Transverse colon (tissue), 4 donors: ENCODE measurements at places on chromosomes 13 and 19. TPM values are rescaled to one million over a fixed set of nuclear protein-coding genes. Genes with fewer than 3 reads are reported as not detected.

DNA sequence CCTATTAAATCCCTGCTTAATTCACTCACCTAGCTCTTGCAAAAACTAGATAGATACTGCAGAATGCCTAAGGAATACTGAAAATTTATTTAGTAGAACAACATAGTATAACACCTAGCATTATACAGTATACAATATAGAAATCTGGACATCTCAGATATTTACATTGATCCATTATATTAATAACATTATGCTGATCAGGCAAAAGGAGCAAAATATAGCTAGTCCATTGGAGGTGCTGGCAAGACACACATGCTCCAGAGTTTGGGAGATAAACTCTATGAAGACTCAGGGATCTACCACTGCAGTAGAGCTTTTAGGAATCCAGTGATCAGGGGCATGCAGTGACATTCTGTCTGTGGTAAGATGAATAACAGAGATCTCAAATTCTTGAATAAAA is 357.6 kb downstream of the TBC1D4 start:
- H3K4me3 ChIP-seq: no peak overlapping the region
- no peaks in the 10 kb centered on the region for H3K36me3 ChIP-seq
- no peaks in the 10 kb centered on the region for H3K27me3 ChIP-seq
- no peak overlapping the region for H3K27ac ChIP-seq
- H3K4me1 ChIP-seq: no peaks in the 10 kb centered on the region
- no peak for DNase-seq

DNA sequence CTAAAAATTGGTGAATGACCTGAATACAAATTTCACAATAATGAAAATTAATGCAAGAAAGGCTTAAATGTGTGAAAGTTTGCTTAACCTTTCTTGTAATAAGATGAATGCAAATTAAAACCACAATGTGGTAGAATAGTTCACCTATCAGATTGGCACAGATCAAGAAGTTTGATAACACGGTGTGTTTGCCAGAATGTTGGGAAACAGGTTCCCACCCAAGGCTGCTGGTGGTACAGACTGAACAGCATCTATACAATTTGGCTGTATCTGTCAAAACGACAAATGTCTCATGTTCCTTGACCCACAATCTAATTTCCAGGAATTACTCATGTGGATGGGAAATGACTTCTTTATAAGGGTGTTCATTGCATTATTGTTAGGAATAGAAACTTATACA is 8.6 kb upstream of the IRS2 start:
- no peak for DNase-seq
- no peaks in the 10 kb centered on the region for H3K36me3 ChIP-seq
- no peak overlapping the region for H3K4me3 ChIP-seq
- peaks cover 39% of the 10 kb centered on the region for H3K27me3 ChIP-seq

DNA sequence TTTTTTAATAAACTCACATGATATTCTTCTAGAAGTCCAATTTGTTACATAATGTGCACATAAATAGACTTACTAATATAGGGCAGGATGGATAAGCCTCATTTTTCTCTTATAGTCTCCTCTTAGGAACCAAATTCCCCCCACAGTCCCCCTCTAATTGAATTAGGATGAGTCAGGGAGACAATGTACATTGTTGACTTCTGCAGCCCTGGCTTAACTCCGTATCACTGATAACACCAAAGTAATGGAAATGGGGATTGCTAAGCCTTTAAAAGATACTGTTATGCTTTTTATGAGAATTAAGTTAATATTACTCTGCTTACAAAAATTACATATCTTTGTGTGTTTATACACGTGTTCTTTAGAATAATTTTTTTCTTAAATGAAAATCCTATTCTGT is 5.1 kb upstream of the PCDH9 start:
- peaks cover 7% of the 10 kb centered on the region for H3K4me1 ChIP-seq
- H3K4me3 ChIP-seq: no peak overlapping the region
- no peak for DNase-seq
- H3K27ac ChIP-seq: no peak overlapping the region
- no peaks in the 10 kb centered on the region for H3K36me3 ChIP-seq

DNA sequence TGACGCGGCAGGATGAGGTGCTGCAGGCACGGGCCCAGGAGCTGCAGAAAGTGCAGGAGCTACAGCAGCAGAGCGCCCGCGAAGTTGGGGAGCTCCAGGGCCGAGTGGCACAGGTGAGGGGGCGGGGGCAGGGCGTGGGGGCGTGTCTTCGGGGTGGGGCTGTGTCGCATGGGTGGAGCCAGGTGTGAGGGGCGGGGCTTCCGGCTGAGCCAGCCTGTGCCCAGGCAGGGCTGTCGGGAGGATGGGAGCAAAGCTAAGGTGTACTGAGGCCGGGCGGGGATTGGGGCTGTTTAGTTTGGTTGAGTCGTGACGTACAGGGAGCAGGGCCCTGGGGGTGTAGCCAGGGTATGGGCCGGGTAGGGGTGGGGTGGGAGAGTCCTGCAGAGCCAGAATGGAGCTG is 62.3 kb downstream of the KCNC3 start:
- DNase-seq: peak; percentile 46
- peaks cover 27% of the 10 kb centered on the region for H3K36me3 ChIP-seq
- no peak overlapping the region for H3K4me3 ChIP-seq
- no peaks in the 10 kb centered on the region for H3K4me1 ChIP-seq

- no peak overlapping the region for H3K27ac ChIP-seq
- H3K4me1 ChIP-seq: no peaks in the 10 kb centered on the region
- H3K27me3 ChIP-seq: peaks cover 45% of the 10 kb centered on the region
- H3K36me3 ChIP-seq: no peaks in the 10 kb centered on the region
- H3K4me3 ChIP-seq: no peak overlapping the region
Measured at GRCh38 chr19:5487222-5487621, 32.0 kb downstream of the ZNRF4 start.

GRCh38 chr19:49775742-49776370 is 9.1 kb downstream of the AP2A1 start:
- H3K27me3 ChIP-seq: no peaks in the 10 kb centered on the region
- no peak overlapping the region for H3K4me3 ChIP-seq
- no peaks in the 10 kb centered on the region for H3K36me3 ChIP-seq
- DNase-seq: no peak
- H3K27ac ChIP-seq: no peak overlapping the region
- peaks cover 5% of the 10 kb centered on the region for H3K4me1 ChIP-seq

ZNF460 gene
- total RNA-seq: 66.5 TPM

ZNF132 gene
- total RNA-seq: 5.1 TPM

RRAS gene
- 97.6 TPM for total RNA-seq

TPGS1 gene
- 44.1 TPM for total RNA-seq

ZNF610 gene
- total RNA-seq: 1.6 TPM

KL gene
- total RNA-seq: 3.4 TPM

OR4F17 gene
- not detected for total RNA-seq
